H54 (cell line): ENCODE measurements at places on chromosomes 2 and 18.
A peak's percentile ranks its signal among the peaks of the same experiment; 100 is the strongest.

DNA sequence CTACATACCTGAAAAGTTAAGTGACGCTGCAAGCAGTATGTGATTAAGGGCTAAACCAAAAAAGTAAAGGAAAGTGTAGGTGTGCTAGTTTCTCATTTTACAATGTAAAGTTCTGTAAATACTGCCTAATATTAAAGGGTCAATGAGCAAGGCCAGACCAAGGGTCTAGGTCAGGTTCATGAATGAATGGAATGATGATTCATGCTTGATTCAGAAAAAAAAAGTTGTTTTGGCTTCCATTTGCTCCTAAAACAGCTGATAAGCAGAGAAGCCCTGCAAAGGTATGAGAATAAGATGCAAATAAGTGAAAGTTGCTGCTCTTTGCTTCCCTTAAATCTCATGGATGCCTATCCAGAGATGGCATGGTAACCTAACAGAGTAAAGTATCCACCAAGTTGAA is 61.3 kb downstream of the PTRHD1 start:
- no peak for DNase-seq

- no peak for DNase-seq
These were observed 750 bp downstream of the STRADB start for GRCh38 chr2:201452058-201452921.

- no peak for DNase-seq
These were observed 707 bp upstream of the SPDYA start for GRCh38 chr2:28809927-28810326.

- no peak for DNase-seq
These were observed 41.6 kb upstream of the ANXA4 start for GRCh38 chr2:69700381-69700780.

GRCh38 chr2:72961853-72962468 is 44.6 kb downstream of the EMX1 start:
- no peak for DNase-seq

DNA sequence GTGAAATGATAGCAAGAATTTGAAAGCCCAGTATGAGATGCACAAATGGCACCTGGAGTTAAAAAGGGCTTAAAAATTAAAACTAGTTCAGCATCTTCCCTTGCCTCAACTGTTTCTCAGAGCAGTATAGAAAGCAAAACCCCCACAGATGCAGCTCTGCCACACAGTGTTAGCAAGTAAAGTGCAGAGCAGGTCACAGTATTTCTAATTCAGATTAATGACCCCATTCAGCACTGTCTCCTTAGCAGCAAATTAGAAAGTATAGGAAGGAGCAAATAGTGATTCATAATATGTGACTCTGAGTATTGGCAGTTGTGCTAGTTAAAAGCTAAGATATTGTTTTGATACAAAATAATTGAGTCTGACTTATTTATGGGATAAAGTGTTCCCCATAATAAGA is 73.8 kb upstream of the CCDC85A start:
- DNase-seq = no peak

- peak; percentile 19 for DNase-seq
These were observed 52.2 kb downstream of the CDK15 start for GRCh38 chr2:201858281-201859184.

DNA sequence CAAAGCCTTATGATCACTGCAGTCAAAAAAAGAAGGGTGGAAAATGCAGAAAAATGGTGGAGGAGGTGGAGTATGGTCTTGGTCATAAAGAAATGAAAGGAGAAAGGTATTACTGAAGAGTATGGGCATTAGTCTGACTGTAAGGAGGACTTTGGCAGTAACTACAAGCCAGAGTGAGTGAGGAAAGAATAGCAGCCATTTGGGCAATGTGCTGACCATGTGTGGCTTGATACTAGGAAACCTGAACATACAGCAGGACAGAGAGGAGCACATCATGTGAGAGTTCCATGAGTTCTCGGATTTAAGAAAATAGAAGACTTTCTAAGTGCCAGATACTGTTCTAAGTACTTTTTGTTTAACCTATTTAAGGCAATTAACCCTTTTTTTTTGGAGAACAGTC is 8.5 kb downstream of the DTNA start:
- DNase-seq = no peak

GRCh38 chr2:209636076-209636475 is 135.6 kb upstream of the UNC80 start:
- DNase-seq = no peak

DNA sequence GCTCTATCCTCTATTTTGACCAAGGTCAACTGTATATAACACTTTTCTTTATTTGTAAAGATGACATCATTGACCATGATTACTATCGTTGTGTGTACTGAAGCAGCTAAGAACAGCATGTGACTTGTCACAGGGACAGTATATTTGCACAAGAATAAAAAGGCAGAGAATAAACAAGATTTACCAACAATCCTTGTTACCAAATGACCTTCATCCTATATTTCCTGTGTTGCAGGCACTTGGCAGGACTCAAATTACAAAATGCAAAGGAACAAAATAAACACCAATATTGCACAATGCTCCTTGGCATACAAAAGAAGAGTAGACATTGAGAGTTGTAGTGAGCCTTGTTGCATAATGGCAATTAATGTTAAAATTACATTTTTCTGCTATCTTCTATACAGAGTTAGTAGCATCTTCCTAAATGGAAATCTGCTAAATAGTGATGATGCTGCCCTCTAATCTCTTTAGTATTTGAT is 61.8 kb downstream of the RFTN2 start:
- DNase-seq = no peak

- DNase-seq = no peak
These were observed 499.8 kb downstream of the PID1 start for GRCh38 chr2:228771315-228771714.

DNA sequence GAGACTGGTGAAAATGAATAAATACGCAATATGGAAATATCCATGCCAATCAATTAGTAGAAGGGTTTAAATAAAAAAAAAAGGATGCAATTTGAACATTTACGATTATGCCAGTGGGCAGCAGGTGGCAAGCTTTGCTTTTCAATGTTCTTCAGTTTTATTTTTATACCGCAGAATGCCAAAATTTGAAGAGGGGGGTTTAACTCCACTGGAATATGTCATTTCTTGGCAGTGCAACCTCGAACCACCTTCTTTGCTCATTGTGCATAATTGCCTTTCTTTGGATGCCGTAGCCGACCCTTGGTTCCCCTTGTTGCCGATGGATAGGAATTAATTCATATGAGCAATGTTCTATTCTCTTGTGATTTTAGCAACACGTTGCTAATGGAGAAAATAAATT is 88.0 kb downstream of the LTBP1 start:
- no peak for DNase-seq

DNA sequence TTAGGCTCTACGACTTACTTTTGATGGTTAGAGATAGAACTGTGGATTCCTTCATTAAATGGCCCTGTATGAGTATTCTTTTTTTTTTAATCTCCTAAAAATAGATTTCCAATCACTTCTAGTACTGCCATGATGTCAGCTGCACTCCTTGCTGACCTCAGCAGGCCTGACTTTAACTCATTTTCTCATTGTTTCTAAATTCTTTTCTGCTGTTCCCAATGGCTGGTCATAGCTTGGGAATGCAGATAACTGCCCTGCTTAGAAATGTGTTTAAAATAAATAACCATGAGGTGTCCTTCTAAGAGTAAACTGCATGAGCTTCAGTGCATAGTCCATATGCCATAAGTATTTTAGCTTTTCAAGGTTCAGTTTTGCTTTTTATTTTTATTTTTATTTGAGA is 15.7 kb downstream of the CCDC85A start:
- no peak for DNase-seq

DNA sequence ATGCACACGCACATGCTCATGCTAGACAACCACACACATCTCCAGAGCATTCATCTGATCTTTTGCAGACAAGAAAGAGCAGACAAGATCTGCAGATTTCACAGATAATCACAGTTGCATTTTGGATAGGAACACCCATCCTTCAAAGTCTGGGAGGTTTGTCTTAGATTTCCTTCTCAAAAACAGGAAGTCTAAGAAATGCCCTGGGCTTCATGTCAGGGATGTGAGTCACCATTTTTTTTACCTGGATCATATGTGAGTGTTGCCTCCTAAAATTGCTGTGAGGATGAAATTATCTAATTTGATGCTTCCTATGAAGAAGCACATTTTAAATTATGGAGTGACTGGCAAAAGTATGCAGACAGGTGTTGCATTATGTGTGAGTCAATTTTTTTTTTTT is 46.1 kb downstream of the SRD5A2 start:
- no peak for DNase-seq

GRCh38 chr18:58364876-58365528 is 263.9 kb downstream of the ALPK2 start:
- peak; percentile 47 for DNase-seq

- no peak for DNase-seq
These were observed 331.2 kb upstream of the MYT1L start for GRCh38 chr2:2662037-2662846.

DNA sequence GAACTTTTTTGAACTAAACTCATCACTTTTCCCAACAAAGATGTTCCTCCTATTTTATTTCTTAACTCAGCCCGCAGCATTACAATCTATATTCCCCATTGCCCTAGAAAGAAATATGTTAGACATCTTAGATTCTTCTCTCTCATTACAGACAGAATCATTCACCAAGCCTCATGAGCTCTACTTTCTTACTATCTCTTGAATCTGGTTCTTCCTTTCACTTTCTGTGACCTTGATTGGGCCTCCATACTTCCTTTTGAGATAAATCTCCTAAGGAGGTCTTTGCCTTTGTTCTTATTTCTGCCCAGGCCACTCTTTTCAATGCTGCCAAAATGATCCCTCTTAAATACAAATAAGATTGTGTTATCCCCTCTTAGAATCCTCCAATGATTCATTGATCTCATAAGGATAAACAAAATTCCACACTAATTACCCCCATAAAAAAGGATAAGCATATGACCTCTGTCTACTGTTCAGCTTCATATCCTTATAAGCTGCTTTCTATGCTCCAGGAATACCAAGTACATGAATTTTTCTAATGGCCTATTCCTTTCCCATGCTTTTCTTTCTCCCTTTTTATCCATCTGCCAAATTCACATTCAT is 400.0 kb downstream of the ARHGAP15 start:
- DNase-seq = no peak

- no peak for DNase-seq
These were observed 12.7 kb downstream of the INPP1 start for GRCh38 chr2:190355968-190356644.

DNA sequence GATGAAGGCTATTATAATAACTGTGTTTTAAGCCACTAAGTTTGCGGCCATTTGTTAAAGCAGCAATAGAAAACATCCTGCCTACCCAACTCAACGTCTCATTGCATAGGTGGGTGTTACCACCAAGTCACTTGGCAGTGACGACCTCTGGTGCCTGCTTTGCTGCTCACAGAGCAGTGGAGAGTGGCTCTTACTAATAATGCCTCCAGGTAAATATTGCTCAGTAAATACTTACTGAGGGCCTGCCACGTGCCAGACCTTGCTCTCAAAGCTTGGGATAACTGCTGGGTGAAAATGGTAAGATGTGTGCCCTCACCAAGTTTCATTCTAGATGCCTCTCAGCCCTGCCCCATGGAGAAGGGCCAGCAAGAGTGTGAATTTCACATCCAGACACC is 27.7 kb downstream of the ITGA6 start:
- no peak for DNase-seq

GRCh38 chr2:191516260-191516659 is 161.7 kb upstream of the NABP1 start:
- no peak for DNase-seq

DNA sequence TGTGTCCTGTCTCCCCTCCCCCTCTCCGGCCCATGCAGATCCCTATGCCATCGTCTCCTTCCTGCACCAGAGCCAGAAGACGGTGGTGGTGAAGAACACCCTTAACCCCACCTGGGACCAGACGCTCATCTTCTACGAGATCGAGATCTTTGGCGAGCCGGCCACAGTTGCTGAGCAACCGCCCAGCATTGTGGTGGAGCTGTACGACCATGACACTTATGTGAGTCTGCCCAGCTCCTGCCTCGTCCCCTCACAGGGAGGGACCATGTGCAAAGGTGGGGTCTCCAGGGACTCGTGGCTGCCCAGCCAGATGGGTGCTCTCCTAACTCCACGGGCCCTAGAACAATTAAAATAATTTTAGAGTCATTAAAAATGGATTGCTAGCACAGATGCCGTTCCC is 145.2 kb downstream of the DYSF start:
- no peak for DNase-seq

- DNase-seq = peak; percentile 1
These were observed 65.5 kb downstream of the FBXO15 start for GRCh38 chr18:74081966-74082741.

- DNase-seq = no peak
These were observed 1.5 kb downstream of the PROM2 start for GRCh38 chr2:95275601-95276243.

DNA sequence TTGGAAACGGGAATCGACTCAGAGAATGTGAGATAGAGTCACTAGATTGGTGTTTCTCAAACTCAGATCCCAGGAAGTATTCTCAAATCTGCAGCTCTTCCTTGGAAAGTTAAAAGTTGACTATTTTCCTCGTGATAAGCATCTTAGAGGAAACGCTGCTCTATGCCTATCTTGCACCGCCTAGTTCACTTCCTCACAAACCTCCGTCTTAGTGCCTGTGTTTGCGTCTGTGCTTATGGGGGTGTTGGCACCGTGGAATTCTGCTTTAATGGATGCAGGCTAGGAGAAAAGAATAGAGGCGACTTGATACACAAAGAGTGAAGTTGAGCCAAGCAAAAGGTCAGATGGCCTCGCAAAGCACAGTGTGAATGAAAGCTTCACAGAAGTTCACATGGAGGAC is 255.3 kb upstream of the ID2 start:
- no peak for DNase-seq
